Activated T-helper 17 cell treated with anti-CD3 and anti-CD28 coated beads, Interleukin-2, amount 50 U/mL, for 72 hours (primary cell): ENCODE measurements at places on chromosomes 7 and 10.

- ATAC-seq = peak; percentile 27
Measured at GRCh38 chr7:105800849-105801534, 75.4 kb downstream of the ATXN7L1 start.

DNA sequence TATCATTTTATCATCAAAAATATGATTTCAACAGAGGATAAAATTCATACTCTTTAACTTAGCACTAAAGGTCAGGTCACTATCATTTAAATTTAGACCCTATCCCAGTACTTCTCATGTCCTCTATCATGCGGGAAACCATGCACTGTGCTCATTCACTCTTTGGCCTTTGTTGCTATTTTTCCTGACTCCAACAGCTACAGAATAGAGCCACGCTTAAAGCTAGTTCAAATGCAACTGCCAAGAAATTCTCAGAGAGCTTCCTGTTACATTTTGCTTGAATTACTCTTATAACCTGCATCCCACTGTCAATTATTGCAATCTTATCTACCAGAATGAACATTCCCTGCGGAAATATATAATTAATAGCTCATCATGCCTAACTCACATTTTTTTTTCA, 58.3 kb downstream of the SEMA3A start:
- no peak for ATAC-seq

DNA sequence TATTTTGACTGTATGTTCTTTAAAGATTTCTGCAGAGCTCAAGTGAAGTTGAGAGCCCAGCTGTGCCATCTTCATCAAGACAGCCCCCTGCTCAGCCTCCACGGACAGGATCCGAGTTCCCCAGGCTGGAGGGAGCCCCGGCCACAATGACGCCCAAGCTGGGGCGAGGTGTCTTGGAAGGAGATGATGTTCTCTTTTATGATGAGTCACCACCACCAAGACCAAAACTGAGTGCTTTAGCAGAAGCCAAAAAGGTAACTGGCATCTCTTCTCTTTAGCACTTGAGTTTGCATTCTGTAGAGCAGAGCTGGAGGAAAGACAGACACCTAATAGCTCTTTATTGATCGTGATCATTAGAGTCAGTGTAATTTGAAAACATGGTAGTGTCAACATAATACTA, 33.7 kb downstream of the MCM10 start:
- ATAC-seq = no peak

GRCh38 chr7:82468435-82468834, 24.9 kb upstream of the CACNA2D1 start:
- no peak for ATAC-seq

- ATAC-seq = no peak
Measured at GRCh38 chr7:14023838-14024237, 34.4 kb upstream of the ETV1 start.

GRCh38 chr7:1329966-1330800, 97.5 kb downstream of the UNCX start:
- ATAC-seq = no peak

DNA sequence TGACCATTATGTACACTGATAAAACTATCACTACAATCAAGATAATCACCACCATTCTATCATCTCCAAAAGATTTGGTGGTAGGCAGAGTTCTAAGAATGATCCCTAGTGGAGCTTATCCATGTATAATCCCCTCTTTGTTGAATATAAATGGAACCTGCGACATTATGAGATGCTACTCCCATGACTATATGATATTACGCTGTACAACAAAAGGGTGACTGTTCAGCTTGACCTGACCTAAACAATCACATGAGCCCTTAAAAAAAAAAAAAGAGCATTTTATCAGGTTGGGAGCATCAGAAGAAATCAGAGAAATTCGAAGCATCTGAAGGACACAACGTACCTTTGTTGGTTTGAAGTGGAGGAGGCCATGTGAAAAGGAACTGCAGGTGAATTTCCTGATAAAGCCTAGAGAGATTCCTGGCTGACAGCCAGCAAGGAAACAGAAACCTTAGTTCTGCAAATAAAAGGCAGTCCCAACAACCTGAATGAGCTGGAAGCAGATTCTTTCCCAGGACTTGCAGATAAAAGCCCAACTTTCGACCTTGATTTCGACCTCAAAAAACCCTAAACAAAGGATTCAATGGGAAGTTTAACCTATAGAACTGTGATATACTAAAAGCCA, 270.7 kb downstream of the ADRA2A start:
- ATAC-seq = no peak

DNA sequence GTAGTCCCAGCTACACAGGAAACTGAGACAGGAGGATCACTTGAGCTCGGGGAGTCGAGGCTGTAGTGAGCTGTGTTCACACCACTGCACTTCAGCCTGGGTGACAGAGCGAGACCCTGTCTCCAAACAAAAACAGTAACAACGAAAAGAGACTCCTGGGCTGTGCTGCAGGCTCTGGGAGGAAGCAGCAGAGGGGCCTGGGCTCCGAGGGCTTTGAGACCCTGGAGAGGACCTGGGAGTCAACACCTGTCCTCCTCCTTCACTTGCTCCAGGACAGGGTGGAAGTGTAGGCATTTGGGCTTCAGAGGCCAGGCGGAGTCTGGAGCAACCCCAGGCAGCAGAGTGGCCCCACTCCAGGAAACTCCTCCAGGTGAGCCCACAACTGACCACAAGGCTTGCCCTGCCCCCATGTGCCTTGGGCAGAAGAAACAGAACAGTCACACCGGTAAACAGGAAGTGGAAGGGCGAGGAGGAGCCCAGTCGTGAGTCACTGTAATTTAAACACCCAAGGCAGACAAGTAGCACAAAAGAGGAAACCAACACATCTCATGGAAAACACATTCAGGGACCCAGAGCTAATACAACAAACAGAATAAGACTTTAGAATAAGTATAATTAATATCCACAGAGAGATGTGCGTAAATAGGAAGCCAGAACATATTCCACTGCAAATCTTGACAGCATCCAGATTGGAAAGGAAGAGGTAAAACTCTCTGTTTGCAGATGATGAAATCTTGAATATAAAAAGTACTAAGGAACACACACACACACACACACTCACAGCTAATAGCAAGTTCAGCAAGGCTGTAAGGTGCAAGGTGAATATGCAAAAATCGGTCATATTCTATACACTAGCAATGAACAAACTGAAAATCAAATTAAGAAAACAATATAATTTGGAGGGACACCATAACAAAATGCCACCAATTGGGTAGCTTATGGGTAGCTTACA, 20.5 kb upstream of the RASGEF1A start:
- peak; percentile 98 for ATAC-seq

DNA sequence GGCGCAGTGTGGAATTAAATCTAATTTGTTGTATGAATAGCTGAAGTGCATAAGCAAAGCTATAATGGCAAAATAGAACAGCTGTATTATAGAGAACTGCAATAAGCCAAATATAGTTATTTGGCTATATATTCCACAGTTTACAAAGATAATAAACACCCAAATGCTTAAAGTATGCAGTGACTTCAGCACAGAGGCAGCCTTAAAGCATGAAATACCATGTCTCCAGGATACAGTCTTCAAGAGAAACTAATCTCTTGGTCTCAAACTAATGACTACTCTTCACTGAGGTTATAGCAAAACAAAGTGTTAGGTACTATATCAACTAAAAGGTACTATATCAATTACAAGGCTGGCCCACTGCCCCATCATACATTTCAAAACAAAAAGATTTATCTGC, 48.0 kb downstream of the NT5C2 start:
- no peak for ATAC-seq

DNA sequence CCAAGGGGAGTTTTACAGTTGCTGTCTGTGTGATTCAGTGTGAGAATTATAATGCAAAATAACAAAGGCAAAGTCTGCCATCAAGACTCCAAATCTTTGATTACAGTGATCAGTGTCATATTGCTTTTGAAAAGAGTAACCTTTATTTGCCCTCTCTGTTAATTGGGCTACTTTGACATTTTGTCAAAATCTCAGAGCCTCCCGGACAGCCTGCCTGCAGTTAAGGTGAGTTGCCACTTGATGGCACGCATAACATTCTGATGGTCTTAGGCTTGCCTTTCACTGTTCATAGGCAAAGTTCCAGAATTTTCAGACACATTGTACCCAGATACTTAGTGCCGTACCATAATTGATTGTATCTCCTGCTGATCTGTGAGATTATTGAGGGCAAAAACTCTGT, 253.5 kb downstream of the ABCA13 start:
- ATAC-seq = no peak

- no peak for ATAC-seq
Measured at GRCh38 chr7:42625421-42625820, 286.4 kb downstream of the C7orf25 start.

- no peak for ATAC-seq
Measured at GRCh38 chr10:6769704-6770417, 189.8 kb upstream of the PRKCQ start.

DNA sequence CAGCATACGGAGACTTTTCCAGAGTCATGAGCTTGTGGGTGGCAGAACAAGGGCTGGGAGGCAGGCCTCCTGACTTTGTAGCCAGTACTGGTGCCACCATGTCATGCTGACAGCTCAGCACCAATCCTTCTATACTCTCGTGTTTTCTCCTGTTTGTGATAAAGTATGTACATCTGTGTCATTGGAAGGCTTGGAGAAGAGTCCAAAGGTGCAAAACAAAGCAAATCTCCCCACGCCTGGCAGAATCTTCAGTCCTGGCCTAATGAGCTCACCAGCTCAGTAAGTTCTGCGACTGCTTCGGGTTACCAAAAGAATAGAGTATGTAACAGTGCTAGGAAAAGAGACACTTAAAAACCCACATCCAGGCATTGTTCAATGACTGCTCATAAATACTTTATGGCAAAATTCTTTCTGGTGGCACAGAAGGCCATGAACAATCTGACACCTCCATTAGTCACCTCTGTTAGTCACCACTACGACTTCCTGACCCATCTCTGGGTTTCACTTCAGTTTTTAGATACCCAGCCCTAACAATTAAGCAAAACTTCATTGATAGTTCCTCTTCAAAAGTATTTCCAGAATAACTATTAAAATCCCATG, 24.5 kb downstream of the STEAP1 start:
- ATAC-seq = peak; percentile 97

- peak; percentile 26 for ATAC-seq
Measured at GRCh38 chr10:63825111-63825510, 303.9 kb downstream of the REEP3 start.

GRCh38 chr7:135745703-135746312, 2.8 kb downstream of the FAM180A start:
- ATAC-seq = no peak

GRCh38 chr10:90432866-90433265, 425.0 kb downstream of the HTR7 start:
- ATAC-seq = no peak

DNA sequence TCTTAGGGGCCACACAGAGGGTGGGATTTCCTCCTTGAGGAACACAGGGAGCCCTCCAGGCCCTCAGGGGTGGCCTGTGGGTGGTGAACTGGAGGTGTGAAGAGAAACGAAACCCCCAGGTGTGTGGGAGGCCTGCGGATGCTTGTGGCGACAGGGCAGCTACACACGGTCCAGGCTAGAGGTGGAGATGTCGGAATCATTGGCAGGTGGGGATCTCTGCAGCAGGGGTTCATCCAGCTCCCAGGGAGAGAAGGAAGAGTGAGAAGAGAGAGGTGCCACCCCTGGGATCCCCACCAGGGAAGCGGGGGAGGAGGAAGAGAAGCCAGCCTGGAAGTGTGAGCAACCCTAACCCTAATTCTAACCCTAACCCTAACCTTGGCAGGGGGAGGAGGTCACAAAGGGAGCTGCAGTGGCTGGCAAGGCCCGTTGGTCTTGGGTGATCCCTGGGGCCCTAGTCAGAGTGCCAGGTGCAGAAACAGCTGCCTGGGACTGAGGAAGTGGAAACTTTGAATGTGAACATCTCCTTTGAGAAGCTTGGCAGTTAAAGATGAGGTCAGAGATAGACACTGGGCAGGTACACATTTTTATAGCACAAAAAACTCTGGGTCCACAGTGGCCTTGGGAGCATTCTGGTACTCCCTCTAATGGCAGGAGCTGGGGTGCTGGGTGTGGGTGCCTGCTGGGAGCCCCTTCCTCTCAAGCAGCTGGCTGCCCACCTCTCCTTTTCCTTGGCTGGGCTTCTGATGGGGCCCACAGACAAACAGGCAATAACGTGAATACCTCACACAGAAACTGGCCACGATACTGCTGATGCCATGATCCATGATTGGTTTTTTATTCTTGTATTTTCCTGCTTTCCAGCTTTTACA, 6.8 kb upstream of the AEBP1 start:
- ATAC-seq = peak; percentile 71

- ATAC-seq = peak; percentile 65
Measured at GRCh38 chr7:100483090-100483721, 521 bp upstream of the NYAP1 start.

DNA sequence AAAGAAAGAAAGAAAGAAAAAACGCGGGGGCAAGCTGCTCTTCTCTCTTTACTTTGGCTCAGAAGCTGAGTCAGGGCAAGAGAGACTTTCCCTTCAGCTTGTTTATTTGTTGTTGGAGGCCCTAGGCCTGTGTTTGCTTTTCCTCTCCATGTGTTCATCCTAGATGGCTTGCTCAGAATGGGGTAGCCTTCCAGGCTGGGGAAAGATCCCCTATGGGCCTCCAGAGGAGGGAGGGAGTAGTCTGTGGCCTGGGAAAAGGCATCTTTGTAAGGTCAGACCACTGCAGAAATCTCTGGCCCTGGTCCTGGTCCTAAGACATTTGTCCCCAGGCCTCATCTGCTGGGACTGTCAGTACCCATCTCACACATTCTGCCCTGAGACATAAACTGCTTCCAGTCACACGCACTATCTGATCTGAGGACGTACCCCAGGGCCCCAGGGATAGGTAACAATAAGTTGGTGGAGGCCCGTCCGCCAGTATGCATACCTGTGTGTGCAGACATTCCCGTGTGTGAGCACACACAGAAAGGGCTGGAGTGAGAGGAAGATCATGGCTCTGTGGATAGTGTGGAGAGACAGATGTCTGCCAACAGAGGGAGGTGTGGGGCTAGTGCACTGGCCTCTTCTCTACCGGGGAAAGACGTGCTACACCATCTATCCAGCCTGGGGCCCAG, 4.9 kb upstream of the SCD start:
- peak; percentile 35 for ATAC-seq

DNA sequence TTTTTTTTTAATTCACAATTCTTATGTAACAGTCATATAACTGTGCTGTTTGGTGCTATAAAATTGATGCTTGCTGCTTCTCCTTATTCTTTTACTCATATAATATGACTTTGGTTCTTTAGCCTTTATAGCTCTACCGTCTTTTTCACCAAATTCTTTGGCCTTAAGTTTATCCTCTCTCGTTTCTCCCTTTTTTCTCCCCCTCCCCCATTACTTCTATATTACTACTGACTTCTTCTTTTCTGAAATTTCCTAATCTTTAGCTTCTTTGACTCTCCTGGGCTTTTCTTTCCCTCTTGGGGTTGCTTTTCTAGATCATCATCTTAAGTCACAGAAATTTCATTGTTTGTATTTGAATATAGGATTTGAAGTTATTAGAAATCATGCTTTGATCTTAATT, 3.8 kb downstream of the BCCIP start:
- ATAC-seq = no peak

GRCh38 chr10:131513901-131514300, 202.4 kb upstream of the TCERG1L start:
- ATAC-seq = no peak

DNA sequence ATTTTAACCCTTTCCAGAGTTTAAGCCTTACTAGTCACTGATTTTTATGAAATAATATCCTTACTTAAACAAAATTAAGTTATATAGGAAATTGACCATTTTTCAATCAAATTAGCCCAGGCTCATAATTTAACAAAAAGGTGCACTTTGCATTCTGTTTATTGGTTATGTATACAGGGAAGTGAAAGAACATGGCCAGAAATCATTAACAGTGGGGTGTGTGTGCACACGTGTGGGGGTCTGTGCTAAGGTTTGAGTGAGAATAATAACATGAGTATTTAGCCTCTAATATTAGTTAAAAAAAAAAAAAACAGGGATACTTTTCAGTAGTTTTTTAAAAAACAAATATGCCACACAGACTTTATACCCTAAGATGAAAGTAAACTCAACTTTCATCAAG, 510.5 kb upstream of the PFKP start:
- no peak for ATAC-seq
